ENCODE measurements at places on chromosomes 4 and X. TPM values are rescaled to one million over a fixed set of nuclear protein-coding genes. Genes with fewer than 3 reads are reported as not detected.

GRCh38 chr4:112279025-112279881 is 6.5 kb downstream of the TIFA start:
- no peak for DNase-seq

- DNase-seq = no peak
These were observed 7.6 kb upstream of the SRPK3 start for GRCh38 chrX:153773218-153773611.

GRCh38 chr4:152509595-152510225 is 26.2 kb downstream of the FBXW7 start:
- DNase-seq = no peak

- DNase-seq = no peak
These were observed 14.0 kb downstream of the SOD3 start for GRCh38 chr4:24809376-24809775.

DNA sequence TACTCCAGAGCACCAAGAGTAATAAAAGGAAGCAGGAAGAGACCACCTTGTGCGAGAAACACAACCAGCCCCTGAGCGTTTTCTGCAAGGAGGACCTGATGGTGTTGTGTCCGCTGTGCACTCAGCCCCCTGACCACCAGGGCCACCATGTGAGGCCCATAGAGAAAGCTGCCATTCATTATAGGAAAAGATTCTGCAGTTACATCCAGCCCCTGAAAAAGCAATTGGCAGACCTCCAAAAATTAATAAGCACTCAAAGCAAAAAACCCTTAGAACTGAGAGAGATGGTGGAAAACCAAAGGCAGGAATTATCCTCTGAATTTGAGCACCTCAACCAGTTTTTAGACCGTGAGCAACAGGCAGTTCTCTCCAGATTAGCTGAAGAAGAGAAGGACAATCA is 5.7 kb downstream of the TRIM75 start:
- DNase-seq = no peak

- DNase-seq = no peak
These were observed 12.7 kb upstream of the DGKK start for GRCh38 chrX:50483283-50483682.

GRCh38 chrX:114842181-114842580 is 175.2 kb downstream of the IL13RA2 start:
- DNase-seq = no peak

GRCh38 chrX:1185561-1185960 is 26.9 kb downstream of the CRLF2 start:
- DNase-seq = no peak

GRCh38 chrX:7904562-7904961 is 22.7 kb downstream of the PNPLA4 start:
- DNase-seq = no peak

- no peak for DNase-seq
These were observed 53.7 kb downstream of the DCTD start for GRCh38 chr4:182863501-182863900.

DNA sequence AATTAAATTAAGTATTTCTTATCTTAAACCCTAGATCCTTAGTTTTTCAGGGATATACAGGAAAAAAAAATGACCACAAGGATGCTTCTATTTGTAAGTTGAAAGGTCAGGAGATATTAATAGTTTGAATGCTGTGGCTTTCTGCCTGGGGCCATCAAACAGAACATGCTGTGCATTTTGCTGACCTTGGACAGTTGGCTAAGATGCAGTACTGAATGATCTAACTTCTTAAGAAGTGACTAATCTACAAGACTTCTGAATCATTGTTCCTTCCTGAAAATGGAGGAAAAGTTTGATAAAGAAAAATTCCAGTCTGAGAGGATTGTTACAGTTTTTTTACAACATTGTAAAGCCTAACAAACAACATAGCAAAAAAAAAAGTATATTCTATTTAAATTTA is 237.8 kb upstream of the JADE1 start:
- DNase-seq = peak; percentile 94

GRCh38 chr4:150960818-150961217 is 54.3 kb downstream of the LRBA start:
- peak; percentile 59 for DNase-seq

DNA sequence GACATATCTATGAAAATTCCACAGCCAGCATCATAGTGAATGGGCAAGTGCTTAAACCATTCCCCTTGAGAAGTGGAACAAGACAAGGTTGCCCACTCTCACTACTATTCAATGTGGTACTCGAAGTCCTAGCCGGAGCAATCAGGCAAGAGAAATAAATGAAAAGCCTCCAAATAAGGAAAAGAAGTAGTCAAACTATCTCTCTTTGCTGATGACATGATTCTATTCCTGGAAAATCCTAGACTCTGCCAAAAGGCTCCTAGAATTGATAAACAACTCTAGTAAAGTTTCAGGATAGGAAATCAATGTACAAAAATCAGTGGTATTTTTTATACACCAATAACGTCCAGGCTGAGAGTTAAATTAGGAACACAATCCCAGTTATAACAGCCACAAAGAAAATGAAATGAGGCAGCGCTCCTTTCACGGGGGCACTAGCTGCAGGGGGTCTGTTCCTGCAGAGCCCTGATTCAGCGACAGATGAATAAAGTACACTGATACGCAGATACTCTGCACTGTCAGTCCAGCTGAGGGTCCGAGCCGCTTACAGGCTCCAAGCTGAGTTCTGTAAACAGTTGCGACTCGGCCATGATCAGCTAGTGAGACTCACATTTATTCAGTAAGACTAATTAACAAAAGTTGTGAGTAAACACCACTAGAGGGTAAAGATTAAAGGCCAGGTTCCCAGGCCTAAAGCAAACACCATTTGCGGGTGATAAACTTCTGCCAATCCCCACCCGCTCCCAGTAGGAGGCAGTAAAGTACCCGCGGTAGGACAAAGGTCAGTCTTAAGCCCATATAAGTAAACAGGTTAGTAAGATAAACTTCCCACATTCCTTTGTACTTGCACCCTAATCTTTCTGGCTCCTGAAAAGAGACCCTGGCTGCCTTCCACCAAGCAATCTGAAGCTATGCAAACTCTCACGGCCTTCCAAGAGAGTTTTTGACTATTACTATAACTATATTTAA is 290.6 kb upstream of the GRID2 start:
- no peak for DNase-seq

DNA sequence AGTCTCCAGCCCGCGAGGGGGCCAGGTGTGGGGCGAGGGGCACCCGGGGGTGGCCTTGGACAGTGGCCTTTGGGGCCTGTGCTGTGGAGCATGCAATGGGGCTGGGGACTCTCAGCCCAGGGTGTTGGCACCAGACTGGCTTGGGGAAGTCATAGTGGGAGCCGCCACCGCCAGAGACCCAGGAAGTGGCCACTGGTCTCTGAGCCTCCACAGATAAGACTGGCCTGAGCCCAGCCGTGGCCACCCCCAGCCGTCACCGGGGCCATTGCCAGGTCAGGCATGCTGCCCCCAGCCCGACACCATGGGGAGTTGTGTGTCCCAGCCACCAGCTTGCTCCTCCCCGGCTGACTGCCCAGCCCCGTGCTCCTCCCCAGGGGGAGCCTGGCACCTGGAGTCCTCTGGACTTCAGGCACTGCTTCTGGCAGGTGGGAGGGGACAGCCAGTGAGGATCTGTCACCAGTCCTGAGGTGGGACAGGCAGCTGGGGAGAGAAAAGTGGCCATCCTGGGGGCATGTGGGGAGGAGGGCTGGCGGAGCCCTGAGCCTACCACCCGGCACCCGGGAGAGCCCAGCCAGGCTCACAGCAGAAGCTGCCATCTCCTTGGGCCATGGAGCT is 32.5 kb downstream of the TACC3 start:
- no peak for DNase-seq

- DNase-seq = peak; percentile 1
These were observed 84.0 kb upstream of the ATP6AP2 start for GRCh38 chrX:40496728-40497127.

- no peak for DNase-seq
These were observed at the start of gene RENBP for GRCh38 chrX:153944140-153944799. RENBP (minus strand) TSS chrX:153944643; CDS start chrX:153944610, 33 bp downstream.

GRCh38 chrX:73668779-73669178 is 105.8 kb downstream of the CHIC1 start:
- DNase-seq = no peak

GRCh38 chr4:123767806-123768205 is 371.2 kb downstream of the SPRY1 start:
- no peak for DNase-seq

DNA sequence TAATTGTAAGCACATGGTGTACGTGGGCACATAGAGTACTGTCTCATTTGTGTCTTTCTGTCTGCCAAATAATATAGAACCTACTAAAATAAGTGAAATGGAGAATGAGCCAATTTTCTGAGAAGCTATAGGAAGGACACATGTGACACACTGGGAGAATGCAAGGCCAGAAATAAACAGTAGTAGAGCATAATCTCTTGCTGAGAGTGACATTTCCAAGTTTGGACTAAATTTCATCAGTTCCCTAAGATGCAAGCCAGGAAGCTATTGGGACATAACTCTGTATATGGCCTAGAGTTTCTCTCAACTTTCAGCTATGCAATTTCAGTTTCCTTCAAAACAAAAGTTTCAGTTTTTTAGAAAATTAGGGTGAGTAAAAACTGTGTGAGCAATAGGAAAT is 638.7 kb downstream of the PCDH18 start:
- no peak for DNase-seq

Gene EXOC1L
- total RNA-seq = not detected

Gene BRS3
- total RNA-seq = not detected

Gene GAGE1
- total RNA-seq = not detected

Gene PSAPL1
- not detected for total RNA-seq

Gene CXorf65
- total RNA-seq = not detected

Gene MSMO1
- total RNA-seq = 127 TPM

Gene DCUN1D4
- 47.3 TPM for total RNA-seq

Gene TRPC5OS
- not detected for total RNA-seq

Gene MND1
- total RNA-seq = 5.6 TPM

Gene CCSER1
- 1.9 TPM for total RNA-seq

Gene RTL9
- not detected for total RNA-seq
